ENCODE measurements at places on chromosomes 1 and 21. TPM values are rescaled to one million over a fixed set of nuclear protein-coding genes. Genes with fewer than 3 reads are reported as not detected.

SPAG17 gene
- not detected for total RNA-seq

TMOD4 gene
- not detected for total RNA-seq

WDR64 gene
- total RNA-seq, result not detected

GBP4 gene
- not detected for total RNA-seq

RNF186 gene
- total RNA-seq, result not detected

PGLYRP4 gene
- not detected for total RNA-seq

RNU1-1 gene
- not detected for total RNA-seq

MNDA gene
- total RNA-seq, result not detected

WASF2 gene
- total RNA-seq, result 47.3 TPM
